ENCODE measurements at places on chromosomes 7 and 10.
A peak's percentile ranks its signal among the peaks of the same experiment; 100 is the strongest.

- DNase-seq: peak; percentile 4
These were observed 193.5 kb downstream of the MGMT start for GRCh38 chr10:129660569-129660968.

DNA sequence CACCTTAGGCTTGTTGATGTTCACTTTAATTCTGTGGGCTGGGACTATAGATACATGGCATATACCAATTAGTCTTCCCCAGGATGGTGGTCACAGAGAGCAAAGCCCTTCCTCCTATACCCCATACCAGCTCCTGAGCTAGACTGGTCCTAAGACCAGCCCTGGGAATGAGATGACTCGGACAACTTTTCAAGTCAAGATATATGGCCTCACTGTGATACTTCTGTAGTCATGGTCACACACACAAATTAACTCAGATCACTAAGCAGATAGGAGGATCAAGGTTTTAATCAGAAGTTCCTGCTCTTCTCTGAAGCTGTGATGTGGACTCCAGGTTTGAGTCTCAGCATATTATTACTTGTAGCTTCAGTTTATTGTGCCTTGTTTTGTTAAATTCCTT is 53.1 kb downstream of the SLK start:
- no peak for DNase-seq

DNA sequence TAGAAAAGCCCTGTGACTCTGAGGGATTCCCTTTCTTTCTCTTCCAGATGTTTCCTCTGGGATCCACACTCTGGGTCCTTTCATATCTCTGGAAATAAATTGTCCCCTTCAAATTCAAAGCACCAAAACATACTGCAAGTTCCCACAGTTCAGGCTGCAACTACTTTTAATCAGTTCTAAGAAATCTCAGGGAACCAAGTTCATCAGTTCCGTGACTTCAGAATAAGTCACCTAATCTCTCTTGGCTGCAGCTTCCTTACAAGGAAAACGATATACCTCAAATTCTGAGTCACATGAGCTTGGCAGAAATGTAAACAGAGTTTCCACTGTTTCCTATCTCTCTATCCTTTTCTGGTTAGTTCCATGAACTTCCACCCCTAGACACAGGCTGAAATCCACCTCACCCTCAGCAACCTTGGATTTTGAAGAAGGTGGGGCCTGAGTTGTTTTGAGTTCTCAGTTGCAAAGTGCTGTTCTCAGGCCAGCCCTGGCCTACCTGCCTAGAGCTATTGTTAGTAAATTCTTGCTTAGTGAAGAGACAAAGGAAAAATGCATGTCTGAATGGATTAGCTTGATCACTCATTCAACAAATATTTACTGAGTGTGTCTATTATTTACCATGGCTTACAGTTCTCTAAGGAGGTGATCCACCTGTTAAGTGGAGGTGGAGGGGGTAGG is 59.3 kb upstream of the IL6 start:
- DNase-seq: no peak

DNA sequence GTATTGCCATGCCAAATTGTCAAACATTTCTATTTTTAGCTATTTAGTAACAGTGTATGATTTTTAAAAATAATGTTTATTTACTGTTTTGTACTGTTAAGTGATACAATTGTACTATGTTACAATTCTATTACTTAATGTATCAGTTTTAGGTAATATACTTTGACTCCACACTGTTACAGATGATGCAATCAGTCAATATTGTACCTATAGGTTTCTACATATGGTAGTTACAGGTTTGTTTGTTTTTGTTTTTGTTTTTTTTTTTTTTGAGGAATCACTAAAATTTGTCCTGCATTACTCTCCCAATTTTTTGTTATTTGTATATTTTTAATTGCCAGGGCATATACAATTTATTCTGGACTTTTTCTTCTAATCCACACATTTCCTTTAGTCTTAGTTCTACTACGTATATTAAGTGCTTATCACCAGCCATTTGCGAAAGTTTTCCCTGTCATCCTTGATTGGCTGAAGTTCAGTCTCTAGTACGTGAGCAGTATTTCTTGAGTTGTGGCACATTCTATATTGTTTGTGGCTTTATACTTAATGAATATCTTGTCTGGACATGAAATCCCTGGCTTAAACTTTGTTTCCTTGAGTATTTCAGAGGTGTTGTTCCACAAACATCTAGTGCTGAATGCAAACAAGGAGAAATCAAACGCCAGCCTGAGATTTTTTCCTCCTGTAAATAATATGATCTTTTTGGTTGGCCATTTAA is 114.1 kb downstream of the MAGI2 start:
- DNase-seq: no peak
